ENCODE measurements at places on chromosomes 4 and X. TPM values are rescaled to one million over a fixed set of nuclear protein-coding genes. Genes with fewer than 3 reads are reported as not detected.

Gene SGMS2
- total RNA-seq: 17.3 TPM

Gene GCNA
- 1.6 TPM for total RNA-seq

Gene PLAC1
- 0.42 TPM for total RNA-seq

Gene NAP1L3
- total RNA-seq: 3.4 TPM

Gene UGT2B11
- not detected for total RNA-seq

Gene SHOX
- not detected for total RNA-seq

Gene CT55
- not detected for total RNA-seq

Gene NCAPG
- 0.94 TPM for total RNA-seq

Gene CDKN2AIP
- 15.0 TPM for total RNA-seq

Gene CCDC120
- 16.9 TPM for total RNA-seq

Gene MAGEC2
- total RNA-seq: not detected

Gene SLIT2
- total RNA-seq: 38.1 TPM

Gene TRPC5OS
- not detected for total RNA-seq

Gene FAM3A
- total RNA-seq: 46.3 TPM

Gene CYP4V2
- total RNA-seq: 47.3 TPM

Gene ENPEP
- 3.9 TPM for total RNA-seq

Gene TRIML2
- not detected for total RNA-seq

Gene RENBP
- total RNA-seq: 7.4 TPM

Gene SSX2B
- total RNA-seq: not detected

Gene NDUFA1
- total RNA-seq: 71.7 TPM

Gene MMRN1
- total RNA-seq: 32.3 TPM

Gene BCORL1
- 12.6 TPM for total RNA-seq

Gene ATOH1
- not detected for total RNA-seq

Gene VGLL1
- total RNA-seq: 85.6 TPM

Gene AKAP17A
- total RNA-seq: 45.1 TPM

Gene CYTL1
- total RNA-seq: 3.0 TPM

Gene F11
- not detected for total RNA-seq

Gene BMPR1B
- total RNA-seq: 5.3 TPM

Gene PGAM4
- total RNA-seq: not detected

Gene HSFX1
- 2.5 TPM for total RNA-seq

Gene TLL1
- 7.9 TPM for total RNA-seq

Gene LIMCH1
- 95.9 TPM for total RNA-seq

Gene SPANXA1
- not detected for total RNA-seq

Gene ZCCHC12
- total RNA-seq: not detected

Gene CENPU
- 3.1 TPM for total RNA-seq

Gene NXF3
- 1.9 TPM for total RNA-seq
